NCI-H510A (cell line): ENCODE measurements at places on chromosomes 3 and 15.

GRCh38 chr3:13517253-13517977 is 31.5 kb upstream of the FBLN2 start:
- no peak for DNase-seq

DNA sequence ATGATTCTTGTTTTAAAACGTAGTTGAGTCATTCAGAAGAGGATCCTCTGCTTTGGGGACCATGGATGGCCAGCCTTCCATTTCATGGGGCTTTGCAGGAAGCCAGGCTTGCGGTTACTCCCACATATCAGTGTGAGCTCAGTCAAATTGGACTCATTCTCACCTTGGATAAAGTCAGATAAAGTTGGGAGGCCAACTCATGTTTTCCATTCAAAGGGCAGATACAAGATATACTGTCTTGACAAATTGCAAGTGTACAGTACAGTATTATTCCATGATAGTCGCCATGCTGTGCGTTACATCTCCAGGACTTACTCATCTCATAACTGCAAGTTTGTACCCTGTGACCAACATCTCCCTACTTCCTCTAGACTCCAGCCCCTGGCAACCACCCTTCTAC is 25.5 kb upstream of the B3GNT5 start:
- DNase-seq, result no peak

DNA sequence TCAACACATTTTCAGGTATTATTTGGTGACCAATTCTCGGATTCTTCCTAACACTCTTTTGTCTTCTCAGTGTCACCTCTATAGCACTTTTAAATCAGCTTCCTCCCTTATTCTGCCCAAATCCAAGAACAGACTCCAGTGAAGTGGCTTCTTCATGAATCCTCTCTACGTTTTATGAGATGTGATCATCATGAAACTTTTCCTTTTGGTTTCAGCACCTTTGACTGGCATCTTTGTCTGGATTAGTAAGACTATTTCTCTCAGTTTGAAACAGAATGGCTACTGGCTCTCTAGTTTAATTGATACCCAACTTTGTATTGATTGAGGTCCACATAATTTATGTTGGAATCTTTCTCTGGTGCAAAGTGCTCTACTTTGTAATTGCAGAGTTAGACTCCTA is 45.6 kb downstream of the CMC1 start:
- no peak for DNase-seq

DNA sequence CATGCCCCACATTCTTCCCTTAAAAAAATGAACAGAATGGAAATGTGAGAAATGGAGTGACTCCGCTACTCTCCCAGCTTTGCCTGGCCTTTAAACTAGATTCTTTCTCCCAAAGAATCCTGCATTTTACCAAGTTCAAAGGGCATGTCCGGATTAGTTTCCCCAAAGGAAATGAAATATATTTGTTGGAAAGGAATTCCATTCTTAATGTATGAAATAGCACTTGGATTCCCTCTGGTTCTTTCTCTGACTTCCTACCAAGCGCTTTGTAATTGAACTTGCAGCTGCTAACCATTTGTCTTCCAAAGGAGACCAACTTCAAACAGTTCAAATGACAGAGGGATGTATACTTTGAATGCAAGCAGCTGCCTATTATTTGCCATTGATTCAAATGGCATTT is 18.9 kb downstream of the MAP2K1 start:
- no peak for DNase-seq

DNA sequence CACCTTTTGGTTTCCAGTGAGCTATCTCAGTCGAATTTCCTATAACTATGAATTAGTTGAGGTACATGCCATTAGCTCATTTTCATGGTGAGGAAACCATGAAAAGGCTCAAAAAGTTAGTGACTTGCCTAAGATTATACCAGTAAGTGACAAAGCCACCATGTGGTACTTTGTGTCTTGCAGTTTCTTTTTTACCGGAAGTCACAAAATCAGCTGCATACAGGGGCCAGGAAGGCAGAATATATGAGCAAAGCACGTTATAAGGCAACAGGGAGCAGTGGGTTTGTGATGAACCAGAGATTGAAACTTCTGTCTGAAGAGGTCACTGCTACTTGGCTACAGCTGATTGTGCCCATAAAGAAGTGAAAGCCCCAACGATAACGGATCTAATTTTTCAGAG is 50.3 kb downstream of the CMTM8 start:
- DNase-seq, result no peak

GRCh38 chr3:170893895-170894294 is 14.5 kb downstream of the EIF5A2 start:
- no peak for DNase-seq

DNA sequence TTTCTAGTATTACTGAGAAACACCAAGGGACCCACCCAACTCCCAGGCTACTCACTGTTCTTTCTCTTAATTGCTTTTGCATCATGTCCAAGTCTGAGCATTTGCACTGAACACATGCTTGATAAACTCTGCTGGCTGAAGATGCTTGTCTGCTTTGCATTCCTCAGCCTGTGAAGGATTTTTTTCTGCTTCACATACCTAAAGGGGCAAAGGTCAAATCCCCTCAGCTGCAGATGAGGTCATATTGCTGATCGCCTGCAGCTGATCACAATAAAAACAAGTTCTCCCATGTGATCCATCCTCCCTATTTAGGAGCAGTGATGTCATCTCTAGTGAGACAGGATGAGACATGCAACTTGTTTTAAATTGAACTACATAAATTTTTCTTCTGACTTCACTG is 84.6 kb upstream of the DCBLD2 start:
- DNase-seq, result no peak

DNA sequence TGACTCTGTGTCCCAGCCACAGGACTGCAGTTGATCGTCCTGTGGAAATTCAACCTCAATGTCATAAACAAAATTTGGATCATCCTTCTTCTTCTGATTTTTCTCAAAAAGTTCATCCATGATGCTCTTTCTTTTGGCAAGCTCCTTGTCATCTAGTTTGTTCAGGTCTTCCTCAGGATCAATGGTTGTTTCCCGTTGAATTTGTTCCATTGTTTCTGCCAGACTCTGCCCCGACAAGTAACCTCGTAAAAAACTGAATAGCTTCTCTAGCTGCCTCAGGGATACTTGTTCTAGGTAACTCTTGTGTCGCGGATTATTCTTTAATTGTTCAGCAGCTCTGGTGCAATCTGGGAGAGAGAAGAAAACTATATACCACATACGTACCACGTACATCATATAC is 4.5 kb downstream of the CEP19 start:
- no peak for DNase-seq

DNA sequence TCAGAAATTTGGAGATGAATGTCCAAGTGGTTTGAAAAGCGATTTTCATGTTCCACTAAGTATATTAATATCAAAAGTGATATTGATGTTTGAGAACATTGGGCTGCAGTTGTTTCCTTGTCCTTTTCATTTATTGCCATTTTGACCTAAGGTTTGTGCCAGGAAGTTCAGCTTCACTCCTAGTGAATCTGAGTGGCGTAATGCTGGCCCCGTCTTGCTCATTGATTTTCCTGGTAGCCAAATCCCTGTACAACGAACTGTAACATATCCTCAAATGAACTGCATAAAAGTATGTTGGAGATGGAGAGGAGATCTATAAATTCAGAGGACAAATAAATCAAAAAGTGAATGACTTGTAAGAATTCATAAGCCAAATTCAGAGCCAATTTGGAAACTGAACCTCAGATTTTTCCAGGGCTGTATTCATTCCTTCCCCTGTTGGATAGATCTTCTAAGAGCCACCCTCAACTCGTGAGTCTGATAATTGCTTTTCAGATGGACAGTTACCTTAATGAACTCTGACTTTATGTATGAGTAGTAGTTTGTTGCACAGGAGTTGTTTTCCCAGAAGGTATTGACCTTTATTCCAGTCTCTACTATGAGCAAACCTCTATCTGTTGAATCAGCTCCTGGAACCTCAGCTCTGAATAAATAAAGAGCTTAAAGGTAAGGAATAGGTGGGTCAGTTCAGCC is 72.8 kb downstream of the ITPR1 start:
- DNase-seq, result no peak

DNA sequence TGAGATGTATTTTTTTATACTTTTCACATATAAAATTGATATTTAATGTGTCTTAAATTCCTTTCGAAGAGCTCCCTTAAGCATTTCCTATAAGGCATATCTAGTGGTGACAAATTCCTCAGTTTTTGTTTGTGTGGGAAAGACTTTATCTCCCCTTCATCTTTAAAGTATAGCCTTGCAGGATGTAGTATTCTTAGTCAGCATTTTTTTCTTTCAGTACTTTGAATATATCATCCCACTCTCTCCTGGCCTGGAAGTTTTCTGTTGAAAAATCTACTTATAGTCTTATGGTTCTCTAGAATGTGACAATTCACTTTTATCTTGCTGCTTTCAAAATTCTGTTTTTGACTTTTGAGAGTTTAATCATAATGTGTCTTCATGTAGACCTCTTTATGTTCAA is 95.2 kb downstream of the EDEM1 start:
- no peak for DNase-seq

DNA sequence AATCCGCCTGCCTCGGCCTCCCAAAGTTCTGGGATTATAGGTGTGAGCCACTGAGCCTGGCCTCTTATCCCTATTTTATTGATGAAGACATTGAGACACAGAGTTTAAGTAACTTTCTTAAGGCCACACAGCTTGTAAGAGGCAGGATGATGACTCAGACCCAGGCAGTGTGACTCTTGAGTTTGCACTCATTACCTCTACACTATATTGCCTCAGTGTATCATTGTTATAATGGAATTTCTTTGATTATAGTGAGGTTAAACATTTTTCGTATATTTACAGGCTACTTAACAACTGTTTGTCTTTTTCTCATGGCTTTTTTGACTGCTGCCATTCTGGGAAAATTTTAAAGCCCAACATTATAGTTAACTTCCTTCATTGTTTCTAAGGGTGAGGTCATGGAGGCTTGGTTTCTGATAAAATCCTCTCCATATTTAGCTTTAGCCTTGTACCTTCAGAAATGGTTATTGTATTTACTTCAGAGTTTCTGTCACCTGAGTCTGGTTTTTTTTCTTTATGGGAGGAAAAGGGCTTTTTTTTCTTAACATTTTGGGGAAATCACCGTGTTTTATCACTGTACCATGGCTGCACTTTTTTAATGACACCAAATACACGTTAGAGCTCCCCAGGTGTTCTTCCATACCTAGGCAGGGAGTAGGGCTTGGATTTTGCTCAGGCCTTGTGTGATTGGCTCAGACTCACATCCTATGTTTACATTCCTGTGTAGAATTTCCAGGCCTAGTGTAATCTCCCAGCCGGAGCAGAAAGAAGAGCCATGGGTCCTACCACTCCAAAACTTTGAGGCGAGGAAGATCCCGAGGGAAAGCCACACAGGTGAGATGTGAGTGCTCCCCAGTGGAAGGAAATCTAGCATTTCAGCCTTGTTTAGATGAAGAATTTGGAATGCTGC is 6.3 kb downstream of the ZNF774 start:
- DNase-seq, result no peak

DNA sequence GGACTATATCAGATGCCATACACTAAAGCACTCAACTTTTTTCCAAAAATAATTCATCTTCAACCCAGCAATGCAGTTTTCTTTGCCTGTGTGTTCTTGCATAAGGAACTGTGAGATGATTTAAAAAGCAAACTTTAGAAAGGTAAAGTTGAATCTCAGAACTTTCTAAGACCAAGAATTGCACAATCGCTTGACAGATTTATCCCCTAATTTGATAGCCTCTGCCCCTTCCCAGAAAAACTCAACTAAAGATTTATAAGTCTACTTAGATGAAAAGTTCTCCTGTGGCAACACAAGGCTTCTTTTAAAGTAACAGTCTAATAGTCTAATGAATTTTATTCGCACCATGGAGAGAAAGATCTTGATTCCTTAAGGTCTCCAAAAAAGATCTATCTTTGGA is 259.3 kb downstream of the MAGI1 start:
- DNase-seq, result no peak

- DNase-seq, result no peak
Measured at GRCh38 chr3:63228677-63229076, 49.4 kb upstream of the SYNPR start.

GRCh38 chr3:12659316-12660015 is 4.5 kb downstream of the RAF1 start:
- DNase-seq, result no peak

DNA sequence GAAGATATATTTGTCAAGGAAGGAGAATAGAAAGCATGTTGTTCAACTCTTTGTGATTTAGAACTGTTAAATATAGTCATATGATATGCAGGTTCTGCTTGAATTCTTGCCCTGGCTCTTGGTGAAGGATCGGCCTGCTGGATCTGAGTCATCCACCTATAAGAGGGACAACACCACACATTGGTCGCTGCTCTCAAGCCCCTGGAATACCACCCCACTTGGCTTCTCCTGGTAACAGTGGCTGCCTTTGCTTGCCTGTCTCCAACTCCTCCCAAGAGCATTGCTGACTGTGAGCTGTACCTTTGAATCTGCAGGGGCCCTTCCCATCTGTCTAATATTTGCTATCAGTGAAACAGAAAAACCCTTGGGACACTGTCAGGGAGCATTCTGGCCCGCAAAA is 78.9 kb upstream of the DGKG start:
- DNase-seq, result no peak

- DNase-seq, result no peak
Measured at GRCh38 chr3:55579496-55579895, 92.4 kb upstream of the WNT5A start.

GRCh38 chr3:191775451-191776233 is 314.7 kb downstream of the PYDC2 start:
- DNase-seq, result no peak

- DNase-seq, result no peak
Measured at GRCh38 chr3:126287536-126288241, 69.5 kb downstream of the KLF15 start.

DNA sequence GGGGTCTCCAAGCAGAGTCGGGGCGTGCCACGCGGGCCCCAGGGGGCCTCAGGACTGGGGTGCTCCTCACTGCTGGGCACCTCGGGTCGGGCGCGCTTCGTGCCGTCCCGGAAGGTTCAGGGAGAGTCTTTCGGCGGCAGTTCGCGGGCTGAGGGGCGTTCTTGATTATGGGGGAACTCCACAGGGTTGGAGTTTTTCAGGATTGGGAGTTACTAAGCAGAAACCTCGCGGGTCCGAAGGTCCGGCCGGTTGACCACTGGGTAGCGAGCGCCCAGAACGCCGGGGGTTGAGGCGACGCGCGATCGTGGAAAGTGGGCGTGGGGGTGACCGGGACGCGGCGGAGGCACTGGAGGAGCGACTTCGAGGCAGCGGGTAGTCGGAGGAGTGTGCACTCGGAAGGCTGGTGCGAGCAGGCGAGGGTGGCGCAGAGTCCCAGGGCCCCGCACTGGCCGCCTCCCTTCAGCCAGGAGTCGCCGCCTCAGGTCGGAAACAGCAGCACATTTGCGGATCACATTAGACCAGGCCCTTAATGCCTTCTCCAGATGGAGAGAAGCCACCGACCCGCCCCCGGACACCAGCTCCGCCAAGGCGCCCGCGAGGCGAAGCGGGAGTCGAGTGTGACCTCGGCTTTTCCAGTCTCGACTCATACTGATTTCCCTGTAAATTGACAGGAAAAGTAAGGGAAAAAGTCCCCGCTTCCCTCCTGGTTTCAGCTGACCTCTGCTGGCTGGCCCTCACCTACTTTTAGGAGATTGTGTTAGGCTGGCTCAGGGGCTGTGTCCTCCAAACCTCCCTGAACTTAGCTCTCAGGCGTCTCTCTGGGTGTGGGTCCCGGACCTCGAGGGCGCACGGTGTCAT is 685 bp downstream of the ADAMTSL3 start:
- no peak for DNase-seq

GRCh38 chr15:75661100-75661755 is 13.5 kb downstream of the SNX33 start:
- DNase-seq, result no peak

- no peak for DNase-seq
Measured at GRCh38 chr3:81476692-81477091, 284.8 kb downstream of the GBE1 start.
